Liver (tissue), 10 donors: ENCODE measurements at places on chromosomes 16 and 17. TPM values are rescaled to one million over a fixed set of nuclear protein-coding genes. Genes with fewer than 3 reads are reported as not detected.

The ACOX1 gene
- total RNA-seq: 81.1 TPM

The COG4 gene
- total RNA-seq: 59.5 TPM

The TERB1 gene
- total RNA-seq: not detected

DNA sequence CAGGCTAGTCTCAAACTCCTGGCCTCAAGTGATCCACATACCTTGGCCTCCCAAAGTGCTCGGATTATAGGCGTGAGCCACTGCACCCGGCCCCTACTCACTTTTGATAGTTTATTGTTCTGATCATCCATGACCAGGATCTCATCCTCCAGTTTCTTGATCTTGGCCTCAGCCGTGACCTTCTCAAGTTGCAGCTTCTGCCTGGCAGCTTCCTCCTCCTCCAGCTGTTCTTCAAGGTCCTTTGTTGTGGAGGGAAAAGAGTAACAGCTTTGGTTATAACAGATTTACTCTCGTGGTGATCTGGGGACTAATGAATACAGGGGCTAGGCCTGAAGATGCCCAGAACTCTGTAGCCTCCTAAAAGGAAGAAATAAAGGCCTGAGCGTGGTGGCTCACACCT is 89.9 kb downstream of the NDE1 start:
- no peaks in the 10 kb centered on the region for H3K4me1 ChIP-seq
- H3K4me3 ChIP-seq: no peak overlapping the region
- H3K27me3 ChIP-seq: no peaks in the 10 kb centered on the region

DNA sequence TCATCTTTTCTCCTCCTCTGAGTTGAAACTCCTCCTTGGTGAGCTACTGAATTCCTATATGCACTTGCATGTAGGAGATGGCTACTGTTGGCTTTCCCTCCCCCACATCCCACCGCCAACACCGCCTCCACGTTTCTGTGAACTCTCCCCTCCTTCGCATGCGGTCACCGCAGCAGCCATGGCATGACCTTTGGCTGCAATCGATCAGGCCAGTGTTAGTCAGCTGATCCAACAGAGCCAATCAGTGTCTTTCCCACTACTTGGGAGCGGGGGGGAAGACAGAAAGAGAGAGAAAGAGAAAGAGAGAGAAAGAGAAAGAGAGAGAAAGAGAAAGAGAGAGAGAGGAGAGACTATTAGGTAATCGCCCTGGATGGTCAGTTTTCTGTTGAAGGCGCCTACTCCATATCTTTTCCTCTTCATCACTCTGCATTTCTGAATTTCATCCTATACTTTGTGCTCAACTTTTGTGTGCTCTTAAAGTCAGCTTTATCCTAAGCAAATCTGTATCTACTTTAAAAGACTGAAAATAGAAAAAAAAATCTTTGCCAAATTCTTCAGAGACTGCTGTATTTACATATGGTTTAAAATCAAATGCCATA is 22.7 kb downstream of the ASGR1 start:
- peak overlapping the region; percentile 58 for H3K27ac ChIP-seq
- no peaks in the 10 kb centered on the region for H3K27me3 ChIP-seq
- H3K4me3 ChIP-seq: peak overlapping the region; percentile 56

The NETO2 gene
- 0.33 TPM for total RNA-seq

The CES5A gene
- not detected for total RNA-seq

GRCh38 chr17:77097631-77098180 is 43.1 kb upstream of the SEC14L1 start:
- H3K36me3 ChIP-seq: peaks cover 7% of the 10 kb centered on the region
- DNase-seq: no peak
- H3K4me1 ChIP-seq: peaks cover 24% of the 10 kb centered on the region
- peak overlapping the region; percentile 78 for H3K27ac ChIP-seq
- no peak overlapping the region for H3K4me3 ChIP-seq
- no peaks in the 10 kb centered on the region for H3K27me3 ChIP-seq

The KRTAP9-8 gene
- total RNA-seq: not detected

The COPZ2 gene
- 13.3 TPM for total RNA-seq

The NOL3 gene
- total RNA-seq: 9.9 TPM

DNA sequence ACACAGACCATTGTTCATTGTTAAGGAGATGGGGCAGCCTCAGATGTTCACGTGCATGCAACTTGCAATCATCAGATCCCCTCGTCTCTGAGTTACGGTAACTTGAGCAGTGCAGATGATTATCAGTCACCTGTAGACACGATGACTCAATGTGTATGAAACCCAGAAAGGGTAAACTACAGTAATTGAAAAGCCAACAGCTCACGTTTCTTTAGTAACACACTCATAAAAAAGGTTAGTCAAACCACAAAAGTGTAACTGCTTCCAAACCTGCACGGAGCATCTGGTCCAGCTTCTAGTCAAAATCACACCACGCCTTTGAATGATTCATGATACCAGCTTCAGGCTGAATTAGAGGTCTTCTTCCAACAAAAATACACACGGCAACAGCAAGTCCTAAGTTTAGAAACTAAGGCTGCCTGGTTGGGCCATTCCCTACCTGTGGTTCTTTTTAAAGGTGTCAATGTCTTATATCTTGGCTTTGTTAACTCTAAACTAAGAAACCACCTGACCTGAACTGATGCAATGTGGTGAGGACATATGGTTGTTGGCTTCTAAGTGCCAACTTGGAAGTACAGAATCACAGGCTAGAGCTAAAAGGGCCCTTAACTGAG is 32.3 kb downstream of the GRB7 start:
- H3K4me1 ChIP-seq: no peaks in the 10 kb centered on the region
- no peak overlapping the region for H3K27ac ChIP-seq
- DNase-seq: no peak
- H3K4me3 ChIP-seq: no peak overlapping the region

DNA sequence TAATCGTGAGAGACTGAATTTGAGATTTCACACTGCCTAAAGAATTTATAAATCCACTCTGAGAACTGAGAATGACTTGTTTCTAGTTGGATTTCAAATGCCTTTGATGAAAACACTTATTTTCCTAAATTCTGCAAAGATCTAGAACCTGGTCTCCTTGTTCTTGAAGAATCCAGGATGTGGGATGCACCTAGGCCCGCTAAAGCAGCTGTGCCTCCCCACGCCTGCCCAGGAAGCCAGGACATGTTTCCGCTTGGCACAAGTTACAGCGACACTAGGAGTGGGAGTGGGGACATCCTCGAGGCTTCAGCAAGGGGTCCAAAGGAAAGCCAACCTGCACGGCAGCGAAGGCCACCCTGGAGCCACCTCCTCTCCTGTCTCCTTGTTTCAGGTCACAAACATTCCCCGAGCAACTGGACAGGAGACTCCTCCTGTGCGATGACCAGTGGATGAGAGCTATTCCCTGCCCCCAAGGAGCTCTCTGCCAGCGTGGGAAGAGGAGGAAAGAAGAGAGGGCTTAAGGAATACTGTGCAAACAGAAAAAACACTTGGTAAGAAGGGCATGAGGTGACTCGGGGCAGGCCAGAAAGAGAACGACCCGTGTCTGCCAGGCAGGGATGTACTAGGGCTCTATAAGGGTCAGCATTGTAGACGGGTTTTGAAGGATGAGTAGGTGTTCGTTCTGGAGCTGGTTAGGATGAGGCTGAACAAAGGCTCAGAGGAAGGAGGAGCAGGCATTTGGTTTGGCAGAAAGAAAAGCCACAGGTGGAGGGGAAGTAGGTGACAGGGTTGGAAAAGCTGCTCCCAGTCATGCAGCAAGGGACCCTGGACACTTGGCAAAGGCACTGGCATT is 11.1 kb downstream of the VAC14 start:
- peaks cover 6% of the 10 kb centered on the region for H3K36me3 ChIP-seq
- no peak overlapping the region for H3K4me3 ChIP-seq
- no peak for DNase-seq
- H3K27ac ChIP-seq: no peak overlapping the region
- no peaks in the 10 kb centered on the region for H3K27me3 ChIP-seq

The TNP2 gene
- not detected for total RNA-seq

DNA sequence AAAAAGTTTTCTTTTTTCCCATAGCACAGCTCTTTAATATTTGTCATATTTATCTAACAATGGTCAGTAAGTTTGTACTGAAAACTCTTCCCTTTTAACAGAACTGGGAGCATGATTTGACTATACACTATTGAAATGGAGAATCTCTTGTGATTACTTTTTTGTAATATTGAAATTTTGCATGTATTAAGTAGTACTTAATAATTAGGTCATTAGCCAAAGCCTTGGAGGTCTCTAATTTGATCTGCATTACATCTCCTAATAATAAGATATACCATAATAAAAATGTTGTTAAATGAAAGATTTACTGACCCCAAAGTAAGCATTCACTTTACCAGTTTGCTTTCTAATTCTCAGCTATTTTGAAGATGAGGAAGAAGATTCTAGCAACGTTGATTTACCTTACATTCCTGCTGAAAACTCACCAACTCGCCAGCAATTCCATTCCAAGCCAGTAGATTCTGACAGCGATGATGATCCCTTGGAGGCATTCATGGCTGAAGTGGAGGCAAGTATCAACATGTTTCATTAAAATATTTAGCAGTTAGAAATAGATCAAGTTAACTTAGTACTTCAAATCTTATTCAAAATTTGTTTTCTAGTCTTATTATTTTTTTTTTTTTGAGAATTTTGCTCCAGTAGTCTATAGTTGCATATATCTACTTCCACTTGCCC is 18.2 kb downstream of the DDX42 start:
- H3K4me3 ChIP-seq: no peak overlapping the region
- H3K36me3 ChIP-seq: peaks cover 70% of the 10 kb centered on the region
- H3K27ac ChIP-seq: no peak overlapping the region
- H3K4me1 ChIP-seq: no peaks in the 10 kb centered on the region

- no peaks in the 10 kb centered on the region for H3K27me3 ChIP-seq
- DNase-seq: no peak
- no peak overlapping the region for H3K4me3 ChIP-seq
- H3K27ac ChIP-seq: no peak overlapping the region
- no peaks in the 10 kb centered on the region for H3K4me1 ChIP-seq
- H3K36me3 ChIP-seq: no peaks in the 10 kb centered on the region
These were observed 74.8 kb upstream of the SALL1 start for GRCh38 chr16:51225878-51226277.

DNA sequence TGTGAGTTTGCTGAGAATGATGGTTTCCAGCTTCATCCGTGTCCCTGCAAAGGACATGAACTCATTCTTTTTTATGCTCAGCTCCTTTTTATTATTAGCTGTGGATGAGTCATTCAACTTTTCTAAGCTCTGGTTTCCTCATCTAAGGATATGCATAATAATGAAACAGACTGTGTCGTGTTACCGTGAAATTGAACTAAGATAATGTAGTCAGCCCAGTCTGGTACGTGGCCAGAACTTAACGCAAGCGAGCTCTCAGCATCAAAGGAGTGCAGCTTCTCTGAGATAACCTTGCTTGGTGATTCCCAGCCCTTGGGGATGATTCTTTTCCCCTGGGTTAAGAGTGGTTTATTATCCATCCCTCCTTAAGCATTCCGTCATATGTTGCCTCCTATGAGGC is 454.3 kb upstream of the EEF2KMT start:
- H3K4me1 ChIP-seq: no peaks in the 10 kb centered on the region
- H3K4me3 ChIP-seq: no peak overlapping the region
- DNase-seq: no peak
- no peaks in the 10 kb centered on the region for H3K36me3 ChIP-seq

DNA sequence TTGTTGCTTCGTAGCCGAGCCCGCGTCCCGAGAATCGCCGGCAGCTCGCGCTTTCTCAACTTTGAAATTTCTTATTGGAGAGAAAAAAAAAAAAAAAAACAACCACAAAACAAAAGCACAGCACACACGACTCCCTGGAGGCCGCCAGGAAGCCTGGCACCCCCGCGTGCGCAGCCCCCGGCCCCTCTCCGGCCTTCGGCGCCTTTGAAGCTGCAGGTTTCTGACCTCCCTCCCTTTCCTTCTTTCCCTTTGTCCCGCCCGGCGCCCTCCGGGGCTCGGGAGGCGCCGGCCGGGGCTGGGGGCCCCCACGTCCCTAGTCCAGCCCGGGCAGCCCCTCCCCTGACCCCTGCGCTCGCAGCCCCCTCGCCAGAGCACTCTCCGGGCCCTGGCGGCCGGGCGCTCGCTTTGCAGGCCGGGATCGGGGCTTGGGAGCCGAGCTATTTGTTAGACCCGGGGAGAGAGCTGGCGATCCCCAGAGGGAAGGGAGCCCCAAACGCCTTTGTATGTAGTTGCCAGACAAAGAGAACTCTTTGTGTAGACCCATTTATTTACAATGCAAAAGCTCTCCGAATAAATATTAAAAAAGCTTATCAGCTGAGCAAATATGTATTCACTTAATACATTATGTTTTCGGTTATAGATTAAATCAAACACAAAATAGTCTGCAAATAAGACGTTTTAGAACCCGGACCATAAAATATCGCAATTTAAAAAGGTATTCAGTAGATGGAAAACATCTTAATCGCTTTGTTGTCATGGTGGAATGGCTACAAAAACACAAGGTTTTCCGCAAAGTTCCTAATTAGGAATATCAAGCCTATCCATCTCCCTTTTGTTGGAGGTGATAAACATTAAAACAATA is 2.3 kb downstream of the BAHCC1 start:
- H3K36me3 ChIP-seq: no peaks in the 10 kb centered on the region
- peaks cover 48% of the 10 kb centered on the region for H3K4me1 ChIP-seq
- H3K4me3 ChIP-seq: no peak overlapping the region
- H3K27ac ChIP-seq: peak overlapping the region; percentile 76

DNA sequence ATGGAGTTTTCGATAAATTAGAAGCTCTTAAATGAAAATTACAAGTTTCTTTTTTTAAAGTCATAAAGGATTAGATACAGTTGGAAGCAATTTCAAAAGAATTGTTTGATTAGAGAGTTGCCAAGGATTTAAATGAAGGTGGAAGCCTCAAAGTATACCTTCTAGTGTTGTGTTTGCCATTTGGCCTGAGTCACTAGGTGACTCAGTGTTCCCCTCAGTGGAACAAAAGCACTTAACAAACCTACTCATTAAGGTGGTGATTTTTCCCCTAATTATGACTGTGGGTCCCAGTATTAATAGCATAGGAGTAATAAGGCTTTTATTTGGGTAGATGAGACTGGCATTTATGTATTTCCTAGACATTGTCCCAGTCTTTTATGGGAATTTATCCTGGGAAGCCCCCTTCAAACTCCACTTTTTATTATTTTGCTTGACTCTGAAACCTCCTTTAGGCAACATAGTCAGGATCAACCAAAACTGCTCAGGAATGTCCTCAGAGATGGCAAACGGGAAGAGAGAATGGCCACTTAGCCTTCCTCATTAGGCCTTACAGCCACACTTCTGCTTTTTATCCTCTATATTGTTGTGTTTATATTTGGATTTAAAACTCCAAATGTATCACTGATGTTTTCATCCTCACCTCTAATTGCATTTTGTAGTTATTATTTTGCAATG is 161.0 kb downstream of the FTO start:
- H3K27ac ChIP-seq: no peak overlapping the region
- no peaks in the 10 kb centered on the region for H3K4me1 ChIP-seq
- no peak for DNase-seq
- H3K36me3 ChIP-seq: peaks cover 3% of the 10 kb centered on the region

- H3K36me3 ChIP-seq: no peaks in the 10 kb centered on the region
- H3K4me1 ChIP-seq: peaks cover 23% of the 10 kb centered on the region
- no peak overlapping the region for H3K27ac ChIP-seq
- no peaks in the 10 kb centered on the region for H3K27me3 ChIP-seq
- H3K4me3 ChIP-seq: no peak overlapping the region
These were observed 91.4 kb downstream of the HIC1 start for GRCh38 chr17:2146132-2146871.
